Esophagus squamous epithelium (tissue), 5 donors: ENCODE measurements at places on chromosomes 5 and 9. TPM values are rescaled to one million over a fixed set of nuclear protein-coding genes. Genes with fewer than 3 reads are reported as not detected.

- DNase-seq: no peak
Observed at GRCh38 chr5:109650493-109650892, 39.2 kb upstream of the MAN2A1 start.

DNA sequence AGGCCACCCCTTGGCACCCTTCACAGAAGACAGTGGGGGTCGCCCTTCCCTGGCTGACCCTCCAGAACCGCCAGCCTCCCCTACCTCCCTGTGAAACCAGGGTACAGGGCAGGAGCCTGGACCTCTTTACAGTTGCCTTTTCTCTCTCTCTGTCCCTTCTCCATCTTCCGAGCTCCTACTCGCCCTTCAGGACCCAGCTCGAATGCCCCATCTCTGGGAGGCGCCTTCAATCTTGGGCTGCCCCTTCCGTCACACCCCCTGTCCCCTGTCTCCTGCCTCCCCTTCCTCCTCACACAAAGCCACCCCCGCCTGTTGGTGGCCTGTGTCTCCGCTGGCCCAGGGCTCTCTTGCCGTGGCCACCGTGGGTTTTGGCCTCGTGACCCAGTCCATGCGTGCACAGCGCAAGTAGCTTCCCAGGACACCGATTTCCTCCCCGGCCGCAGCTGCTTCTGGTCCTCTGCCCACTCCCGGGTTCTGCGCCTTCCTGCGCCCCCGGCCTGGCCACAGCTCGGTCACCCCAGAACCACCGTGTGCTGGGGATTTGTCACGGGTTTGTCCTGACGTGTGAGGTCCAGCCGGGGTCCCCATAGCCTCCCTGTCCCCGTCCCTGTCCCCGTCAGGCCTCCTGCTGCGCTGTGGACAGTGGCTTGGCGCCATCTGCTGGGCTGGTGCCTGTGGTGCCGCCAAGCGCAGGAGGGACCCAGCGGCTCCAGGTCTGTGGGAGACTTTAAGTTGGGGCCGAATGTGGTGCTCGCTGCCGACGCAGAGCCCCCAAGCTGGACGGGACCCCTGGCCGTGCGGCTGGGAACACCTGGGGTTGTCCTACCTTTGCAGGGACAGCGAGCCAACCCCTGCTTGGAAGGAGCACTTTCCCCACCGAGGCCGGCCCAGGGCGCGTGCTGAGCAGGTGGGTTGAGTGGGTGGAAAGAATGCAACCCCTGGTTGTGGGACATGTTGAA, 4.0 kb upstream of the TMEM250 start:
- DNase-seq: no peak

DNA sequence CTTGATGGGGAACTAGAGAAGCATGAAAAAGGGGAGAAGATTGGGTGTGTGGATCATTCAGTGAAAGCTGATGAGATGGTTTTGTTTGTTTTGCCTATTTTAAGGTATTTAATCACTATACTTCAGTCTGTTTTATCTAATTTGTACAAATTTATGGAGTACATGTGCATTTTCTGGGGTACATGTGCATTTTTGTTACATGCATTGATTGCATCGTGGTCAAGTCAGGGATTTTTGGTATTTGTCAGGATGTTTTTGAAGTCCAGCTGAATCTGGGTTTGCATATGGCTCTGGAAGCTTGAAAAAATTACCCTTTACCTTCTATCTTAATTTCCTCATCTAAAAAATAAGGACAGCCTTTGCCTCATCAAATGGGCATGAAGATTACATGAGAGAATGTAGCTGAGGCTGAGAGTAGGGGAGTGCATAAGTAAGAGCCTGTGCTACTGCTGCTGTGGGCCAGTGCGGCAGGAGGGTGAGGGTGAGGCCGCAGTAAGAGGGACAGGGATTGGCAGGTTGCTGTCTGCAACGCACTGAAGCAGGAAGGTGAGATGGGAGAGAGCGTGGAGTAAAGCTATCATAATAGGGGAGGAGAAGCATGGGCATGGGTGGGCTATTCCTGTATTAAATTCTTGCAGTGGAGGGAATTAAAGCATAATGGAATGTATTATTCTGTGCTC, 139.8 kb downstream of the NPR3 start:
- DNase-seq: no peak

The DNM1 gene
- 1.3 TPM for total RNA-seq

The SLC4A9 gene
- not detected for total RNA-seq

DNA sequence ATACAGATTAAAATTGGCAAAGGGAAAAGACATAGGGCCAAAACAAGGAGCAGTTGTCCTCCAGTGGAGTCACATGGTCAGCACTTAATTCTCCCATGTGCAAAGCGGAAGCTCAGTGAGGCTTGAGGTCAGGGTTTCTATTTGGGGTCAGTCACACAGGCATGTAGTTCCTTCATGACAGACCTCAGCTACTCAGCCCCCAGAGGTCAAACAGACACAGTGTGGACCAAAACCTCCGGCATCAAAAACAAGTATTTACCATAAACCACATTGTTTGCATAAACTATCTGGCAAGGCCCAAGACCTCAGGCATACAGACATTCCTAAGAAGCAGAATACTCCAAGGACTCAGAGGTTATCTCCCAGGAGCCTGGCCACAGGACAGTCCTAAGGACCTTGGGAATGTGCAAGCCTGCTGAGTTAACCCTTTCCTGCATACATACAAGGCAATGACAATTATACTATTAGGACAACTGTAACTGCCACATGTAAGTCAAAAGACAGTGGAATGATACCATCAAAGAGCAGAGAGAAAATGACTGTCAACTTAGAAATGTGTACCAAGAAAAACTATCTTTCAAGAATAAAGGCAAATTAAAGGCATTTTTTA, 28.7 kb upstream of the FNIP1 start:
- no peak for DNase-seq

DNA sequence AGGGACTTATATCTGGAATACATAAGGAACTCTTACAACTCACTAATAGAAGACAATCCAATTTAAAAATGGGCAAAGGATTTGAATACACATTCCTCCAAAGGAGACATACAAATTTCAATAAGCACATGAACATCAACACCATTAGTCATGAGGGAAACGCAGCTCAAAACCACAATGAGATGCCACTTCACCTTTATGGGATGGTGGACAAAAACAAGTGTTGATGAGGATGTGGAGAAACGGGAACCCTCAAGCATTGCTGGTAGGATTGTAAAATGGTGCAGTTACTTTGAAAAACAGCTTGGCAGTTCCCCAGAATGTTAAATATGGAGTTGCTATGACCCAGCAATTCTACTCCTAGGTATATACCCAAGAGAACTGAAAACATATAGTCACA, 72.7 kb upstream of the IER5L start:
- no peak for DNase-seq
